ENCODE measurements at places on chromosomes 2 and 18.
A peak's percentile ranks its signal among the peaks of the same experiment; 100 is the strongest.

- DNase-seq = no peak
These were observed 526.8 kb downstream of the XIRP2 start for GRCh38 chr2:167415068-167415467.

DNA sequence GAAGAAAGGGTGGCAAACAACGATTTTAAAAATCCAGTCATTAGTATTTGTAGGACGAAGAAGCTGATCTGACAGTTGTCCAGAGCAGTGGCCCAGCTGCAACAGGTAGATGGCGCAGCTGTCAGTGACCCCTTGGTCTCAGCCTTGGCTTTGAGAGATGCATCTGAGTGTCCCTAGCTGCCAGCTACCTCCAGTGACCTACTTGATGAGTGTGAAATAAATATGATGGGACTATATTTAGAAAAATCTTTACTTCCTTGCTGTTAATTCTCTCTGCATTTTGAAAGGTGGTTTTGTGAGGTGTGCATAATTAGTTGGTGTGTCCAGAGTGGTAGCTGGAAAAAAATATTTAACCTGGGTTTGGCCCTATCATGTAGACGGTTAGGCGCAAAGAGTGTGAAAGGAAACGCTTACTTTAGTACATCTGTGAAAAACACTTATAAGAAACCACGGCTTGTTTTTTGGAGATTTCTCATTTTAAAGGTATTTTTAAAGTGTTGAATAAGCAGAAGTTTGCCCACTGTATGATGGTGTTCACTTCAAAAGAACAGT lies 963 bp downstream of the INPP1 start:
- no peak for DNase-seq

- no peak for DNase-seq
These were observed 43.1 kb upstream of the LONRF2 start for GRCh38 chr2:100365434-100365833.

DNA sequence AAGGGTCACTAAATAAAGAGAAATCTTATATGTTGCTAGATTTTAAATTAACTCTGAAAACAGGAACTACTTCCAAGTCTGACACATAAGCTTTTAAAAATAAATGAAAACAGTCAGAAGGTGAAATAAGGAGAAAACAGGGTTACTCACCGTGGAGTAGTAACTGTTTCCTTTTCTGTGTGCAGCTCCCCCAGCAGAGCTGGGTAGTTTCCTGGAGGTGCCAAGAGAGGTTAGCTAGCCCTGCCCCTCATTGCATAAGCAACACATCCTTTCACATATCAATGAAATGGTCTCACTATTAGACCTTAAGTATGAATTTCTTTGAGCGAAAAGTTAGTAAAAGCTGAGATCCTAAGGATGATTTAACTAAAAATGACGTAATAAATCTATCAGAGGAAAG lies 54.0 kb upstream of the GPR75 start:
- no peak for DNase-seq

GRCh38 chr2:185658750-185659149 lies 79.9 kb upstream of the FSIP2 start:
- DNase-seq = no peak

DNA sequence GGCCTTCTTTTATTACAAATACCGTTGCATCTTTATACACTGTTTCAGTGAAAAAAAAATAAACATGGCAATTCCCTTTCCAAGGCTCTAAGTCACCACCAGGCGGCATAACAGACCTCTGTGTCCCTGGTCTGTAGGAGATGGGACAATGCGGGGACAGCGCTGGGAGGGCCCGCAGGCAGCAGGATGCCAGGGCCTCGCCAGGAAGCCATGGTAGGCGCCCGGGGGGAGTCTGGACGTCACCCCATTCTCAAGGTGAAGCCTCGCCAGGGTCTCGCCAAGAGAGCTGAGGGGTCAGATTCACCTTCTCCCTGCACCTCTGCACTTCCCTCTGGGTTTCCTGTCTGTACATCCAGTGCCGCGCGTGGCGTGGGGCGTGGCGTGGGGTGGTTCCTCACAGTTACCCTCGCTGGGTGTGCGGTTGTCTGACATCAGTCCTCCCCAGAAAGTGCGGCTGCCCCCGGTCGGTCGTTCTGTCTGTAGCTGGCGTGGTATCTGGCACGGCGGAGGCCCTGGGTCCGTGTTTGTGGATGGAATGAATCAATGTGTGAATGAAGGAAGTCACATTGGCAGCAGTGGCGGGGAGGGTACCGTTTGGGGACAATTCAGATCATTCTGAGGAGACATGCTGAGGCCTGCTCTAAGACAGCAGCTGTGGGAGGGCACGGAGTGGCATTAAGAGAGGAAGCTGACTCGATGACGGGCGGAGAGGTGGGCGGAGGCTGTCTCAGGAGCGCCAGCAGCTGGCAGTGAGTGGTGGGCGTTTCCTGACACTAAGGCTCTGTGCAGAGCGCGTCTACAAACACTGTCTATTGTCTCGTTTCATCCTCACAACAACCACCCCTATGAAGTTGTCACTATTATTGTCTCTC lies 46.0 kb downstream of the LRRFIP1 start:
- peak; percentile 89 for DNase-seq

- DNase-seq = no peak
These were observed 255.4 kb downstream of the EXOC6B start for GRCh38 chr2:72570413-72570812.

DNA sequence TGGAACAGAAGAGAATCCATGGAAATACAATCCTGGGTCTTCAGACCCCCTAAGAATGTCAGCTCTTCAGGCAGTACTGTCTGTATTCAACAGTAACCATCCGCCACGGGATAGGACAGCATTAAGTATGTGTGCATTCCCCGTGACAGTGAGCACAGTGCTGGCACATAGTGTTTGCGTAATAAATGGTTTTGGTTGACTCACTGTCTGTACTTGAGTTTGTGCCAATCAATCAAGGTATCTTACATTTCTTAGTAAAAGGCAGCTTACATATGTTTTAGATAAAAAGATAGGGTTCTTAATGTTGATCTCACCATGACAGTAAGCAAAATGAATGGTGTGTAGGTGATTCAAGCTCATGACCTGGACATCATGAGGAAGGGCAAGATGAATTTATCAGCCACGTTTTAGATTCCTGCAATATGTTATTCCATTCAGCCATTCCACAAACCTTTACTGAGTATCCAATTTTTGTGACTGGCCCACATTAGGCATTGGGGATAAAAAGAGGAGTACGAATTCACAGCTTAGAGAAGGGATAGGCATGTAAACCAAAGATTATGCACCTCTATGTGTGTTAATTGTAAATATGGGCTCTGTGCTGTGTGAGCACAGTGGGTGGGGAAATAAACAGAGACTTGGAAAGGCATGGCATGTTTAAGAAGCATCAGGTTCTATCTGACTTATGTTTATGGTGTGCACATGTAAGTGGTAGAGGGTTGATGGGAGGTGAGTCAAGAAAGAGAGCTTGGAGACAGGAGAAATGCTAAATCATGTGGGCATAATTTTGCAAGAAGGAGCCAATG lies 258.8 kb downstream of the SLC8A1 start:
- DNase-seq = no peak

DNA sequence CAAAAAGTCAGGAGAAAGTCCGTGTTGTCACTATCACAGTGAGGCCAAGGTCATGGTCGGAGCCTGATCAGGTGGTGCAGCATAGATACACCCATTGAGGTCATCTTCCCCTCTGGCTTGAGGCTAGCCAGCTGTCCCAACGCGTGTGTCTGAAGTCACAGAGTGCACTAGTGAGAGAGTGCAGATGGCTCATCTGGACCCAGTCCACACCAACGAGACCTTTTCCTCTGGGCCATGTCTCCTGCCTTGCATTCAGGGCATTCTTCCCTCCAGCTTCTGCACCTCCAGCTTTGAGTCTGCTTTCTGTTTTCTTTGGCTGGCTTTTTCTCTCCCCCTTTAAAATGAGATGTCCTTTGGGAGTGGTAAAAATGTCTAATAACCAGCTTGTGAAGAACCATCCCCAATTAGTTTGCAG lies 146.9 kb downstream of the TDRD15 start:
- DNase-seq = no peak

DNA sequence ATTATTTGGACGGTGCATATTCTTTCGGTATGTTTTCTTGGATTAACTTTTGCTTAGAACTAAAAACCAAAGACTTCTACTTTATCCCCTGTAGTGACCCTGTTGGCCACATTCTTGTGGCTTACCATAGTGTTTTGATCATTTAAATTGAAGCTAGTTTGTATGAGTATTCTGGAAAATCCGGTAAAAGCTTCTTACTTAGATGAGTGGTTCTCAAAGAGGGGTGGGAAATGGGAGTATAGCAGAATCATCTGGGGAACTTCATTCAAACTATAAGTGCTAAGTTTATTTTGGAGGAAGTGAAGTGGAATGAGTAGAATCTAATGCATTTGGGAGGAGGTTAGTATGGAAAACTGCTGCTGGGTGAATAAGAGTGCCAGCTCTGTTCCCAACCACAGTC lies 3.8 kb downstream of the PPP1CB start:
- no peak for DNase-seq

- no peak for DNase-seq
These were observed at the start of gene TUBA3D for GRCh38 chr2:131475831-131476230. Gene TUBA3D, plus strand, starts transcription at chr2:131476119. Its CDS starts 81 bp downstream, at chr2:131476200.

- no peak for DNase-seq
These were observed 577 bp downstream of the EHBP1 start for GRCh38 chr2:62705859-62706720.

DNA sequence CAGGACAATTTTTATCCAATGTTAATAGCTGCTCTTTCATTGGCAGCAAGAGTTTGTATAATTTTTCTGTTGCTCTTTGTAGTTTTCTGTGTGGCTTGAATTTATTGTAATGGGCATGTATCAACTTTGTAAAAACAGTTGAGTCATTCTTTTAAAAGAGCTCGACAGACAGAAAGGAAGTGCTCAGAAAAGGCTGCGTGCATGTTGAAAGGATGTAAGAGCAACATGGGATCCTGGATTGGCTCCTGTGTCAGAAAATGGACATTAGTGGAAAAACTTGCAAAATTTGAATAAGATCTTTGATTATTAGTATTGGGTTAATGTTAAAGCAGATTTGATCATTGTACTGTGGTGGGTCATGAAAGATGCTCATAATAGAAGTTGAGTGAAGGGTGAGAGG lies 93.3 kb upstream of the CDC42EP3 start:
- no peak for DNase-seq

DNA sequence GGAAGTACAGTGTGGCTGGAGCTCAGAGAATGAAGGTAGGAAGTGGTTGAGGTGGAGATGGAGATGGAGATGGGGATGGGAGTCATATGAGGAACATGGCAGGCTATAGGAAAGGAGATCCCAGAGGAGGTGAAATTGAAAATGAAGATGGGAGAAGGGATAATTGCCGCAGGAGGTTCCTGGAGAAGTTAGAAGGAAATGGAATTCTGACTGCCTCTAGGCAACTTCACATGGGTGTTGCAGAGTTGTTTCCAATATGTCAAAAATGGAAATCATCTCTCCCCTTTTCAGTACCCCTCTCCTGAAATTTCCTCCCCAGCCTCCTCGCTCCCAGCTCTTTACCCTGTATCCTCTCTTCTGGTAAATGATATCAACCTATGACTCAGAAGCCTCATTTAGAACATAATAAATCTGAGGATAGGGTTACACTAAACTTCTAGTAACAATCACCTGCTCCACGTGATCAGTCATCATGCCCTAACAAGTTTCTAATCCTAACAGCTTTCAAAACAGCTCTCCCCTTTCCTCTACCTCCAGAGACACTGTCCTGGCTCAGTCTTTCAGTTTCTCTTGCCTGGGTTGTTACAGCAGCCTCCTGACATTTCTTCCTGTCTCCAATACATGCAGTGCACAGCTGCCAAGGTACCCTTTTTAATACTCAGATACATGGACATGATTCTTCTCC lies 201.9 kb upstream of the RBMS1 start:
- no peak for DNase-seq

DNA sequence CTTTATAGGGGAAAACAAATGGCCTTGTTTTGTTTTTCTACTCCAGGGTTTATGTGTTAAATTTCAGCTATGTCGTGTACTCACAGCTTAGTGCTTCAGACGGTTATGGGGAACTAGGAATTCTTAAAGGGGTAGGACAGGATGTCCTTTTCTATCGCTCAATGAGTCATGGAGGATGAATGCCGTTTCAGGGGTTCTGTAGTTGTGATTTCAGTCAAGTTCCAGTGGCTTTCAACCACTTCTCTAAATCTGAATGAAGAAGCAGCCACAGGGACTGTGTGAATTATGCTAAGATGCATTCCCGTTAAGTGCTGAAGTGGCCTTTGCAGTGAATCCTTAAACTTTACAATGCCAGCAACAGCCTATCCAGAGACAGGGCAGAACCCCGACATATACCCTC lies 1231.7 kb upstream of the ZEB2 start:
- no peak for DNase-seq

DNA sequence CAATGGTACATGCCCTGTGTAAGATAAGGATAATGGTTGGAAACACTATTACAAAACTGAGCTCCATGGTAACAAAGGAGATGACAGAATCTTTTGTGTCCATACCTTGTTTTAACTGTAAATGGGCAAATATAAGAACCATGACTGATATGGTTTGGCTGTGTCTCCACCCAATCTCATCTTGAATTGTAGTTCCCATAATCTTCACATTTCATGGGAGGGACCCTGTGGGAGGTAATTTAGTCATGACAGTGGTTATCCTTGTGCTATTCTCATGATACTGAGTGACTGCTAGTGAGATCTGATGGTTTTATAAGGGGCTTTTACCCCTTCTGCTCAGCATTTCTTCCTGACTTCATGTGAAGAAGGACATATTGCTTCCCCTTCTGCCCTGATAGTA lies 211.7 kb upstream of the RGPD4 start:
- no peak for DNase-seq

DNA sequence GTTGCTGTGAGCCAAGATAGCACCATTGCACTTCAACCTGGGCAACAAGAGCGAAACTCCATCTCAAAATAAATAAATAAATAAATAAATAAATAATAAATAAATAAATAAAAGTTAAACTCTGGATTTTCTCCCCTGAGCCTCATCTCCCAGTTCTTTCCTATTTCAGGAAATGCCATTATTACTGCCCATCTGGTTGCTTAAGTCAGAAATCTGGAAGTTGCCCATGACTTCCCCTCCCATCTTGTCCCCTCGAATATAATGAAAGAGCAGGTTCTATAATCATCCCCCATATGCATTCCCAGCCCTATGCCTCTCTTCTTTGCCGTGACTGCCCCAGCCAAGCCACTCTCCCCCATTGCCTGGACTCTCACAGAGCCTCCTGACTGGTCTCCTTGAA lies 4.2 kb upstream of the PSD4 start:
- no peak for DNase-seq

- no peak for DNase-seq
These were observed 81.6 kb upstream of the STPG4 start for GRCh38 chr2:47236503-47237215.

- DNase-seq = no peak
These were observed 7.6 kb downstream of the CYBRD1 start for GRCh38 chr2:171529914-171530313.

- DNase-seq = no peak
These were observed 936.0 kb downstream of the CNTNAP5 start for GRCh38 chr2:124961132-124961531.
